Sciatic nerve (tissue), 2 donors: ENCODE measurements at places on chromosomes 2 and 18. TPM values are rescaled to one million over a fixed set of nuclear protein-coding genes. Genes with fewer than 3 reads are reported as not detected.

DNA sequence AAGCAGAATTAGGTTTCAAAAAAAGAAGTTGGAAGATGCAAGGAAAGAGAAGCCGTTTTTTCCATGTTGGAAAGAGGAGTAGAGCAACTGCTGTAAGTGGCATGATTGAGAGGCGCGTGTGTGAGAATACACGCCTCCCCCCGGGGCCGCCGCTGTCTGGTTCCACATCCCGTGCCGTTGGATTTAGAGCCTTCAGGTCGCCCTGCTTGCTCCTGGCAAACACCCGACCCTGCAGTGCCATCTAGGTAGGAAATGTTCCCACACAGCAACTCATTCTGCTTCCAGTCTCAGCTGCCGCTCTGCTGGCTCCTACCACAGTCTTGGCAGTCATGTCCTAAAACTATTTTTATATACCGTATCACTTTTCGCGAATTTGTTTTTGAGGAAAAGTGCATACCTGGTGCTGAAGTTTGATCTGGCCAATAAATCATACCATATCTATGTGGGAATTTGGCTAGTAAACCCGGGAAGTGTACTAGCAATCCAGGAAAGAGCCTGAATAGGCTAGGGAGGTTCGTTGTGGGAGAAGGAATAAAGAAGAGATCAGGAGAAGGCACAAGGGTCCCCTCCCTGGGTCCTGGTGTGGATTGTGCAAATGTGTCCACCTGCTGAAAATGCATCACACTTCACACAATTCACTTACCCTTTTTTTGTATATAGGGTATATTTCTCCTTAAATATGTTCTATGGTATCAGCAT, 372.7 kb downstream of the FBXO15 start:
- no peak for DNase-seq

FOXD4L1 gene
- not detected for total RNA-seq

CNOT11 gene
- total RNA-seq = 24.3 TPM

DNA sequence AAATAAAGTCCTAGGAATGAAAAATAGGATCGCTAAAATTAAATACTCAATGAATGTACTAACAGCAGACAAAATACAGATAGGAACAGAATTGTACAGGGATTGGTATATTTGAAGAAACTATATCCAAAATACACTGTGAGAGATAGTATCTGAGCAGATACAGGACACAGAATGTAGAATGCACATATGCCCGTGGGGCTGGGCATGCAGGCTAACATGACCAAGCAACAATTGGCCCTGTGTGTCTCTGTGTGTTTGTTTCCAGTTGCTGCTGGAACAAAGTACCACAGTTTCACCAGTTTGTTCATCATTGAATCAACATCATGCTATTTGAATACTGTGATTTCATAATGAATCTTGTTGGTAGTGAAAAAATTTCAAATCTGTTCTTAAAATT, 127.6 kb downstream of the PMAIP1 start:
- no peak for DNase-seq

DNA sequence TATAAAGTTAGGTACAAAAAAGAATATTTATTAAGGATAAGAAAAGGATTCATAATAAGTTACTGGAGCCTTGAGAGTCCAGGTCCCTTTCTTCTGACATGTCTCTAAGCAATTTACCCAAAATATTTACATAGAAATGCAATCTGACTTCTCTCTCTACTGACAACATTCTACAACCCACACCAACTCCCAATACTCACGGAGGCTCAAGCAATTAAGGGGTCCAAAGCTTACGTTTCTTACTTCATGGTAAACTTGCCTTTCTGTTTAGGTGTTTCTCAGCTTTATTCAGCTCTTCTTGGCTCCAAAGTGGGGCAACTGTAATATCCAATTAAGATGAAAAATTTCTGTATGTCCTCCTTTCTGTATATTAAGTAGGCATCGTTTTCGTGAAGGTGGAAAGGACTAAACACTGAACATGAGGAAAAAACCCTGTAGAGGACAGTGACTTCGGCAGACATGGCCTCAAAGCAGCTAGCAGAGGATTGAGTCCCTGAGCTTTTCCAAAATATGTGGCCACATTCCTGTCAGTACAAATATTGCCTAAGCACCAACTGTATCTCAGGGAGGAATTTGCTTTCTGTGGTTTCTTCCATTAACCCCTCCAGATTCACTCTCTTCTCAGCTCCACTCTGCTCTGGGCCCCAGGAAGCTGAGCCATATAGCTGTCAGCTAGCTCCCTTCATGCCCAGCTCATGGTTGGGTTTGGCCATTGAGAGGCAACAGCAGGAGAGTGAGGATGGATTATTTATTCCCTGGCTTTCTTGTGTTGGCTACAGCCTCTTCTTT, 67.9 kb upstream of the GLS start:
- DNase-seq = no peak

DNA sequence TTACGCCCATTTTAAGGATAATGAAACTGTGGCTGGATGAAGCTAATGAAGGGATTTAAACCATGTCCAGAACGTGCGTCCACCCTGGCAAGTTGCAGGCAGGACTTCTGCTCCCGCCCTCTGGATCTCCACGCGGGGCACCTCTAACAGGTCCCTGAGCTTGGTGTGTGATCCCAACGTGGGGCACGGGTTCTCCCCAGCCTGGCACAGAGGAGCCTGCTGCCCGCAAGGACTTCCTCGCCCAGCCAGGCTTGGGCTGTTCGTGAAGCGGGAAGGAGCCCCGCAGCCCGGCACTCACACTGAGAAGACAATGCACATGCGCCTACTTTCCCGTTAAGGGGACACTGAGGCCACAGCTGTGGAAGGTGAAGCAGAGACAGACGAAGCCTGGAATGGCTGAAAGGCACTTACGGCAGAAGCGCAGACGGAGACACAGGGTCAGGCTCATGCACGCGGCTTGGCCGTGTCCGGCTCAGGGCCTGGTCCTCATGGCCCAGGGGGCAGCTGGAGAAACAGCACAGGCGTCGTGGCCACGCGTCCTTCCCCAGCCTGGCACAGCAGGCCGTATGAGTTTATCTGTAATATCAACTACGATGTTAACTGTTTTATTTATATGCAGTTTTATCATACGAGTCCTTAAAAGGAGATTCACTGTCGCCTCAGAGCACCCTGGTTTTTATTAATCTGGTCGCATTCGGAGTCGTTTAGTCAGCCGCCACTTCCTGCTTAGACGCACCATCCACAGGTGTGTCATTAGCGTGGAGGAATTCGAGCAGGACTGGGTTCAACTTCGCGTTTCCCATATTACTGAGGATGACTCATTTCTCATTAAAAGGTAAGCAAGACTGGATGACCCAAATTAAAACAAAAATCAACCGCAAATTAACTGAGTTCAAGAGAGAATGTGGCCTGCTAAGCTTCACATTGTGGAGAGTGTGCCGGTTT, 835.9 kb downstream of the GALR1 start:
- no peak for DNase-seq

- no peak for DNase-seq
These were observed 112.2 kb downstream of the GAREM1 start for GRCh38 chr18:32358529-32358928.

DNA sequence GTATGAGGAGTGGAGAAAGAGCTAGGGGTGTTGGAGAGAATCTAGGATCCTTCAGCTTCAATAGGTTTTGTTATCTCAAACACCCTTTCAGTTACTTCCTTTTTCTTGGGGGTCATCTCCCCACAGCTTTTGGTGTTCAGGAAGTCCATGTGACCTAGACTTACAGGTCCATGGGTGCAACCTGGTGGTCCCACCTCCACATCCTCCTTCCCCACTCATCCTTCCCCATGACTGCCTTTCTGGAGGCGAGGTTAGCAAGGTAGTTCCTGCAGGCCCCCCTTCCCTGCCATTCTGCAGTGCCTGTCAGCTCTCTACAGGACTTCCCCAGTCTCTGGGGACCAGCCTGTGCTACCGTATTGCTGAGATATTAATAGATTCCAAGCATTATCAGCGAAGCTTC, 107.6 kb downstream of the TMEM17 start:
- DNase-seq = no peak

GRCh38 chr2:70460333-70460732, 93.3 kb downstream of the TGFA start:
- no peak for DNase-seq

RNF181 gene
- 71.2 TPM for total RNA-seq

DNA sequence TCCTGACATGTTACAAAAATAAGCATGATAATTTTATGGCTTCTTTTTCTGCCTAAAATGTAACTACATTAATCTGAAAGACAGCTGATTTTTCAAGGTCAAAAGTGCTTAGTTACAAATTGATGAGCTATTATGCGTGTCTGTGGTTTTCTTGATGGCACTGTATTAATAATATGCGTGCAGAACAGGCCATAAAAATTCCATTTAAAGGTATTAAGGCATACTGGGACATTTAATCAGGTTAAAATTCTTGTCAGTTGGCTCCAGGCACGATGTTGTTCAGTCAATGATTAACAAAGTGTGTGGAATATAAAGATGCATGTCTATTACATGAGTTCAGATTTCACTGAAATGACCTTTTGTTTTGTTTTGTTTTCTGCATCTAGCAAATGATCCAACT, 420.1 kb upstream of the ZNF804A start:
- DNase-seq = no peak

GPR155 gene
- 28.7 TPM for total RNA-seq

RGPD5 gene
- total RNA-seq = 134 TPM

- DNase-seq = no peak
These were observed 112.1 kb downstream of the KYNU start for GRCh38 chr2:142989273-142990204.

- DNase-seq = no peak
These were observed 26.8 kb downstream of the MSH2 start for GRCh38 chr2:47429795-47430194.

DNA sequence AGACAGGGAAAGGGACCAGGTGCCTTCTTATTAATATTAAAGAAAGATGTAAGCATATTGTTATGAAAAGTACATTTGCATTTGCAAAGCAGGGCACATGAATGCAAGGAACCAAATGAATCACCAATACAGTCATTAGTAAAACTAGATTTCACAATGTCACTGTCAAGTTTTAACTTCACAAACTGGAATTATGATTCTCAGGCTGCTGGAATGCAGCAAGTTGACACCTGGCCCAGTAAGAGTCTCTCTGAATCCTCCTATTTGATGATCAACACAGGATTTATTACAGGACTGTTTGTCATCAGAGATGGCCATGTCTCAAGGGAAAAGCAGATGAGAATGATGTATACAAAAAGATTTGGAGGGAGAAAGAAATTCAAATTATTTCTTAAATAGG, 72.9 kb upstream of the STK39 start:
- no peak for DNase-seq

DNA sequence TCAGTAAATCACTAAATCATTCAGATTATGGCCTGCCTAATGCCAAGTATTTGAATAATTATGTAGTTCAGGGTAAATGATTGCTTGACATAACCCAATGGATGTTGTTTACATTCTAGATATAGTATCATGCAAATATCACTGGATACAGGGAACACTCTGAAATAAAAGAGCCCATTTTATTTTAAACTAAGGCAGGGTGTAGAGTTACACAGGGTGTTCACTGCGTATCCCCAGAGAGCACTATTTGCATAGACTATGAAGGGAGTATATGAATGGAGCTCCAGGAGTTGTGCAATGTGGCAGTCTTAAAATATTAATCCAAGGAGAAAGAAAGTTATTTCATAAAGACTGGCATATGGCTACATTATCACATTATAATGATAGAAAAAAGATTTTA, 701.1 kb upstream of the KLHL29 start:
- DNase-seq = no peak

- DNase-seq = no peak
These were observed 181.4 kb downstream of the OSR1 start for GRCh38 chr2:19176977-19177376.

- DNase-seq = no peak
These were observed 196.4 kb downstream of the AGAP1 start for GRCh38 chr2:235690082-235690808.

PSD4 gene
- total RNA-seq = 20.3 TPM

- no peak for DNase-seq
These were observed 11.7 kb downstream of the GPR75 start for GRCh38 chr2:53848062-53848461.
